ENCODE measurements at places on chromosomes 11 and 22.

DNA sequence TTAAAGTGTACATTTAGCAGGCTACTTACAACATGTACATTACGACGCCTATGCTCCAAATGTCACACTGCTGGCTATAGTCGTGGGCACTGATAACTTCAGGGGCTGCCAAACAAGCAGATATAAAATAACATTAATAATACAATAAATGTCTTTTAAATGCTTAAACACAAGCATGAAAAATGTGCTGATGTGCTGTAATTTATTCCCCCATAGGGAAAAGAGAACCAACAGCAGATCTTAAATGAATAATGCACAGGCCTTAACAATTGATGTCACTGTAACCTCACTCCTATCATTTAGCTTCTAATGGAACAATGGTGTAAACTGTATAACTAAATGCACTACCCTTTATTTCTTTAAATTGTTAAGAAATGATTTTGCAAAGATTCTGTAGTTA is 153.4 kb downstream of the STK33 start:
- DNase-seq = no peak

DNA sequence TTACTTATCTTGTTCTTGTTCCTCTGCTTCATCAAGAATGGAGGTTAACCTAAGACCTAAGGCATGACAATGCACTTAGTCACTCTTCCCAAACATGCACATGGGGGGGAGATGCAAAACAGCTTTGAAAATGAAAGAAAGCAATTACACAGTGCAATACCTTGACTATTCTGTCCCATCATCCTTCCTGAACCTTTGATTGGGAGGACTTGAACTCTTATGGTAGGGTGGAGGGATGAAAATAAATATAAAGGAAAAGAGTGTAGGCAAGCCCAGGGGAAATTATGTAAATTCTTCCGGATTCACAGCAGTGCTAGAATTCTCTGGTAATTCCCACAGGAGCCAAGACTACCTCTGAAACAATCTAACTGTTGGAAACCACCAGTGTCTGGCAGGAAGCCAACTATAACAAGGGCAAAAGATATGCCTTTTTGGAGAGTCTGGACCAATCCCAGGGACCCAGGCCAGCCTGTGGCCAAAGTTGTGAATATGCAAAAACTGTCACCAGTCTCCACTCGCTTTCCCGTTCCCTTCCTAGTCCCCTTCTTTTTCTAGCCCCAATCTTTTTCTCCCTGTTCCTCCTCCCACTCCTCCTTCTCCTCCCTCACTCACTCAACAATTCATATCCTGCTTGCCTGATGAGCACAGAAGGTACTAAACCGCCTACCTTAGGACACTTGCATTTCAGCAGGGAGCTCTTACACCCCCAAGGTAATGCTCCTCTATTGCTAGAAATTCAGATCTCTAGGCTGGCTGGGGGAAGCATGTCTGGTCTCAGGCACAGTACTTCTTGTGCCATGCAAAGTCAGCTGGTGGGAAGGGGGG is 2.5 kb upstream of the RCN1 start:
- DNase-seq = no peak

GRCh38 chr11:65895482-65895981 is 4.7 kb downstream of the FOSL1 start:
- DNase-seq = no peak

DNA sequence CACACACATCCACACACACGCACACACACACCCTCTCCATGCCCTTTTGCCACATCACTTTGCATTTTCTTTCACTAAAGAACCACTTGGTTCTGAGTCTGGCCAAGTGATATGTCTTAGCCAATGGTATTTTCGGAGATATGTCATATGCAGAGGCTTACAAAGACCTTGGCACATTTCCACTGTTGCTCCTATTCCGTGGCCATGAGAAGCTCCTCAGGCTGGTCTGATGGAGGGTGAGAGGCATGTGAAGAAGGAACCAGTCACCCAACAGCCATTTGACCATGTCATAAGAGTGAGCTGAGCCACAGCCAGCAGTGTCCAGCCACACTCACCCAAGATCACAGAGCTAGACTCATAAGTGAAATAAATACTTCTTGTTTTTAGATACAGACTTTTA is 212.6 kb upstream of the NAV2 start:
- DNase-seq = no peak

DNA sequence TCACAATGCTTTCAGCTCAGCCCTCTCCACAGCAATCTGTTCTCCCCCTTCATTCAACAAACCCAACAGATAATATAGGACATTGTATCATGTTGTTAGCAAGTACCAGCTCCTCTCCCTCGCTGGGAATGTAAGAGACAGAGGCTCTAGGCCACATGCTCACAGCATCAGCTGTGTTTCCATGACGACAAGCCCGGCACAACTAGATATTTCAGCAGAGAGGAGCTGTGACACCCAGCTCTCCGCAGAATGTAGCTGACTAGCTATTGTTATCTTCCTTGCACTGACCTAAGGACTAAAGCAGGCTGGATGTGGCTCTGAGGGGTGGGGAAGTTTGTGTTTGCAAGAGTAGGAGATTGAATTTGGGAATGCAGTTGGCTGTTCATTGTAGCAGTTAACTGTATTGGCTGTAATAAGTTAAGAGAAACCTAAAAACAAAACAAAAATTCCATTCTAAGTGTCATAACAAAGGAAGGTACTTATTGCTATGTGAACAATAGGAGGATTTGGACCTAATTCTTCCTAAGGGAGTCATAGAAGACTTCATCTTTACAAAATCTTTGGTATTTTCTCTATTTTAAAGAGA is 28.0 kb upstream of the RRAS2 start:
- DNase-seq = peak; percentile 53

- no peak for DNase-seq
Measured at GRCh38 chr11:44930588-44931302, 19.9 kb downstream of the TP53I11 start.

DNA sequence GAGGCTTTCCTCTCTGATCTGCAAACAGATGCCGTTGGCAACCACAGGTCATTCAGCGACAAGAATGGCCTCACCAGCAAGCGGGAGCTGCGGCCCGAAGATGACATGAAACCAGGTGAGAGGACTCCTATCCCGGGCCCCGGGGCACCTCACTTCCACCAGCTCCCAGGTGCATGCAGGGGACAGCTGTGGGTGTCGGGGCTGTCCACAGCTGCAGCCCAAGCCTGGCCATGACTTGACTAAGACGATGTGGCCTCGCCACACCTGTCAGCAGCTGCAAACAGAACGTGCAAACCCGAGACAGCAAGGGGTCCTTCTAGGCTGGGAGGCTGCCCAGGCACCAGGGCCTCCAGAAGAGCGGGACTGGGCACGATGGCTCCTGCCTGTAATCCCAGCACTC is 3.6 kb downstream of the GAL start:
- DNase-seq = no peak

- DNase-seq = peak; percentile 70
Measured at GRCh38 chr11:110463153-110463552, 33.4 kb downstream of the FDX1 start.

All from WTC11 (cell line).